OCI-M1 (cell line): ENCODE measurements at places on chromosomes 16 and 17.

DNA sequence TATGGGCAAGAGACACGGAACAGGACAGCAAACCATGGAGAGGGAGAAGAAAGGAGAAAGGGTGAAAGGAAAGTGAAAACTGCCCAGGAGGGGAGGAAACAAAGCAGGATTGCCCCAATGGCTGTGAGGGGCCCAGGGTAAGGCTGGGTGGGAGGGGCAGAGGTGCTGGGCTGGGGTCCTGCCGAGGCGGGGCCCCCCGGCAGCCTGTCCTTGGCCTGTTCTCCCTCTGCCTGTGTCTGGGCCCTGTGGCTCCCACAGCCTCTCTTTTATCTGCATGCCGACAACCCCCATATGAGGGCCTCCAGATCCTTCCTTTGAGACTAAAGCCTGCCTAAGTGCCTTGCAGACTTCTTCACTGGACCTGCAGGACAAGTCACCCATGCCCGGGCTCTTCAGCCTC is 15.5 kb downstream of the ZNHIT3 start:
- DNase-seq: no peak

- no peak for DNase-seq
These were observed 63.6 kb downstream of the ASIC2 start for GRCh38 chr17:33229499-33229898.

DNA sequence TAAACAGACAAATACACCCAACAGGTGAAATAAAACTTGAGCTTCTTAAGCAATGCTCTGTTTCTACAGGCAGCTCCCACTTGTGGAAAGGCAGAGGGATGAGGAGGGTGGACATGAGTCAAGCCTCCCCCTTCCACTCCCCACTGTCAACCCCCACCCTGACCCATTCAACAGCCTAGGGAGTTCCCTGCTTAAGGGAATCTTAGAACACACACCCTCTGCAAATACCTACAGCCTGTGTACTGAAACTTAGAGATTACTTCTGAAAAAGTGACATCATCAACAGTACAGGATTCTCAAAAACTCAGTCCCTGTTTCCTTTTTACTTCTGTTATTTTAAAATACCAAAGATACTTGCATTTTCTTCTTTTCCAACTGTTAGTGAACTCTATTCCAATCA is 345.4 kb downstream of the SOX9 start:
- DNase-seq: no peak

- peak; percentile 35 for DNase-seq
These were observed 8.0 kb downstream of the TNRC6A start for GRCh38 chr16:24737391-24737871.

DNA sequence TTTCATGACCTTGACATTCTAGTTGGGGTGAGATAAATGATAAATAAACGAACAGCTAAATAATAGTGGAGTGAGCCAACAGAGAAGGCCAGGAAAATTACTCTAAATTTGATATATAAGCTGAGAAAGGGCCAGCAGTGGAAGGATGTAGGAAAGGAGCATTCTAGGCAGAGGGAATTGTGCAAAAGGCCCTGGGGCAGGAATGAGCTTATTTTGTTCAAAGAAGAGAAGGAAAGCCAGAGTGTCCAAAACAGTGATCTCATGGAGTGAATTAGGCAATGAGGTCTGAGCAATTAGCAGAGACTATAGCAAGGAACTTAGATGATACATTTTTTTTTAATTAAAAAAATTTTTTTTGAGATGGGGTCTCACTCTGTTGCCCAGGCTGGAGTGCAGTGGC is 43.3 kb upstream of the CLEC19A start:
- no peak for DNase-seq

- DNase-seq: no peak
These were observed 29.6 kb downstream of the NPTX1 start for GRCh38 chr17:80446645-80447405.
